HepG2 (cell line): ENCODE measurements at places on chromosomes 5 and 9. TPM values are rescaled to one million over a fixed set of nuclear protein-coding genes. Genes with fewer than 3 reads are reported as not detected.
A peak's percentile ranks its signal among the peaks of the same experiment; 100 is the strongest.

GRCh38 chr9:130172858-130173665 lies 858 bp downstream of the NCS1 start:
- no peak overlapping the region for H3K27ac ChIP-seq
- peak overlapping the region; percentile 49; the same call in 1 of the 2 replicates for H3K4me3 ChIP-seq
- no peaks in the 10 kb centered on the region for H3K36me3 ChIP-seq
- DNase-seq: no peak
- peaks cover 31% of the 10 kb centered on the region; the same call in 2 of the 3 replicates for H3K27me3 ChIP-seq
- H3K4me1 ChIP-seq: peaks cover 16% of the 10 kb centered on the region; the same call in 1 of the 2 replicates

DNA sequence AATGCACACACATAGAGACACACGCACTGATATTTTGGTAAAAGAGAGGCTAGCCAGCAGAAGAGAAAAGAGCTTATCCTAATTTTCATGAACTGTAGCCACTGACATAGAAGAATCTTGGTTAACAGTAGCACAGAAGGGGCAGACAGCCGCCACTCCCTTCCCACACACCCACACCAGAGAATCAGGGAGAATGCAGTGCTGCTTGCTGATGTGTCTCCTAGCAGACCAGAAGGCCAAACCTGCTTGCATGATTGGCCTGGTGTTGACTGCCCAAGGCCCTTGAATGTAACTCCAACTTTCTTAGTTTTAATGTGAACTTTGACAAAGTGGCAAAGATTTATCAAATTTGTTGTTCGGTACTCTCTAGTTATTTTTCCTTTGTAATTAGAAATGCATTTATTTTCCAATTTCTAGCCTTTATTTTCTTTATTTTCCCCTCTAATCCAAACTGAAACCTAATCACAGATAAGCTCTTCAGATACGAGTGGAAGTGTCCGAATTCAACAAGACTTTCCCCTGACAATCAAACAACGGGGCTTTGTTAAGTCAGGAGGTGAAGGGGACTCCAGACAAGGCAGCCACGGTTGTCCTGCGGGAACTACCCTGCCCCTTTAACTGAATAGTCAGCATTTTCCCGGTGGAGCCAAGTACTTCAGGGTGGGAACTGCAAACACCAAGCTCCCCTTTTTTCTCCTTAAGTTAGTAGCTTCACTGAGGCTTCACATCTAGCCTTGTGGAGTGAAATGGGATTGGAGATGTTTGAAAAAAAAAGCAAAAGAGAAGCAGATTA lies 81.9 kb upstream of the CTSL start:
- no peak for DNase-seq
- H3K36me3 ChIP-seq: peaks cover 71% of the 10 kb centered on the region
- H3K27ac ChIP-seq: no peak overlapping the region
- H3K4me1 ChIP-seq: no peaks in the 10 kb centered on the region
- no peaks in the 10 kb centered on the region for H3K27me3 ChIP-seq

GRCh38 chr9:124666642-124667041 lies 104.5 kb downstream of the NR6A1 start:
- H3K4me1 ChIP-seq: peaks cover 77% of the 10 kb centered on the region
- H3K36me3 ChIP-seq: no peaks in the 10 kb centered on the region
- H3K27me3 ChIP-seq: no peaks in the 10 kb centered on the region
- no peak overlapping the region for H3K4me3 ChIP-seq

The PCDH1 gene
- 0.11 and 0.13 TPM in 2 replicates for total RNA-seq

The HAVCR1 gene
- 0.77 and 0.93 TPM in 2 replicates for total RNA-seq

The NAIF1 gene
- total RNA-seq: 6.0 and 6.6 TPM in 2 replicates
